CD4-positive, alpha-beta T cell (primary cell): ENCODE measurements at places on chromosomes 11 and 22.

DNA sequence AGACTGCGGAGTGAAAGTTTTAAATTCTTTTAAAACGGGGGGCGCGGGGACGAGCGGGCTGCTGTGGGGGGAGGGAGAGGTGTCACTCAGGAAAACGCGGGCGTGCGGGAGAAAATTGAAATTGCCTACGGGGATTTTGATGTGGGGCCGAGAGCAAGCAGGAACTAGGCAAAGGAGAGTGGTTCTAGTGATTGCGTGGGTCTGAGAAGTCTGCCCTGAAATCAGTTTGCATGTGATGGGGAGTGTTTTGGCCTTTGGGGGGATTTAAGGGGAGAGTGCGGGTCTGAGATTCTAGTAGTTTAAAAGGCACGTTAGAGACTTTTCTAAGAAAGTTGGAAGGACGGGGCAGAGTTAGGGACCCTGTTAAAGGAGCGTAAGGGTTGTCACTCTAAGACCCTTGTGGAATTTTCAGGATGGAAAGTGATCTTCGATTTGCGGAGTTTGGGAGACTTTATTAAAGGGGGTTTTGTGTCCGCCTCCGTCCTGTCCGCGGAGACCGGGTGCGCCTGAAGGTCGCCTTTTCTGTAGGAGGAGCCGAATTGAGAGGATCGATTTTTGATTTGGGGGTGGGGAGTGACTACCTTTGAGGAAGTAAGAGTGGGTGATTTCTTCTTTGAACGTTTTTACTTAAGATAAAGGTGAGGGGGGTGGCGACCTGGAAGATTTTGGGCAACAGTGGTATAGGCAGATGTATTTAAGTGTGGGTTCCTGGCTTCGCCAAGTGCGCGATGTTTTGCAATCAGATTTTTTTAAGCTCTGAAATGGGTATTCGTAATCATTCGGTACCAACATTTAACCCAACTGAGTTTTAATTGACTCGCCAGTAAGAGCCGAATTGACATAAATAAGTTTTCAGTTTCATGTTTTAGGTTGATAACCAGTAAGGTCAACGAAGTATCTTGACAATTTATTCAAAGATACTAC lies 1.1 kb downstream of the EED start:
- peak; percentile 32 for DNase-seq

- DNase-seq = no peak
Measured at GRCh38 chr11:108466405-108466804, 924 bp downstream of the C11orf65 start.

- DNase-seq = no peak
Measured at GRCh38 chr11:134425816-134426536, 13.9 kb upstream of the B3GAT1 start.

- no peak for DNase-seq
Measured at GRCh38 chr22:31248965-31249958, 37.2 kb downstream of the LIMK2 start.

DNA sequence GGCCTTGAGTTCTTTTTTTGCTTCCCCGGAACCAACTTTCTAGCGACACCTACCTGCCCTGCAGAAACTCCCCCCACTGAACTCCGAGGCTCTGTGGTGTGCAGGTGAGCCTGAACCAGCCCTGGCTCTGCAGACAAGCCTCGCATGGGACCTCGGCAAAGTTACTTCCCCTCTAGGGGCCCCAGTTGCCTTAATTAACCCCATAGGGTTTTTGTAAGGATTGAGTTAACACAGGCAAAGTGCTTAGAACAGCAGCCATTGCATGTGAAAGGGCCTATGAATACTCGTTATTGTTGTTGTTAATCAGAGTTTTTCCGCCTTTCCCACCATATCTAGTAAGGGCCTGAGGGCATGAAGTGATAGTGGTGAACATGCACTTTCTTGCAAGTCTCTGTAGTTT lies 12.6 kb upstream of the SYT13 start:
- no peak for DNase-seq

GRCh38 chr11:6876914-6877313 lies 489 bp downstream of the OR10A4 start:
- no peak for DNase-seq

DNA sequence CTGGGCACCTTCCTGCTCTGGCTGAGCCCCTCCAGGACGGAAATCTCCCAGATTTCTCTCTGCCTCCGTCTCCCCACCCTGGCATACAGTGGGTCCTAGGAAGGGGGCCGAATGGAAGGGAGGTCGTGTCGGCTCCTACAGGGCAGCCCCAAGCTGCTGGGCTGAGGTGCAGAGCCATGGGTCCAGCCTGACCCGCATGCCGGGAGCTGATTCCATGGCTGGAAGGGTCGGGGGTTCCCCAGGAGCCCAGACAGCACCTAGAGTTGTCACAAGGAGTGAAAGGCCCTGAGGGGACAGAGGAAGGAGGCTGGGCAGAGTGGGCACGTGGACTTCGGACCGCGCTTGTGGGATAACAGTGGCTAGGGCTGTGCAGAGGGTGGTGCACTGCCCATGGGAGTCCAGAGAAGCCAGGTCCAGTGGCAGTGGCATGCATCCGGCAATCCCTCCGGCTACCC lies 16.5 kb downstream of the CCND1 start:
- no peak for DNase-seq

DNA sequence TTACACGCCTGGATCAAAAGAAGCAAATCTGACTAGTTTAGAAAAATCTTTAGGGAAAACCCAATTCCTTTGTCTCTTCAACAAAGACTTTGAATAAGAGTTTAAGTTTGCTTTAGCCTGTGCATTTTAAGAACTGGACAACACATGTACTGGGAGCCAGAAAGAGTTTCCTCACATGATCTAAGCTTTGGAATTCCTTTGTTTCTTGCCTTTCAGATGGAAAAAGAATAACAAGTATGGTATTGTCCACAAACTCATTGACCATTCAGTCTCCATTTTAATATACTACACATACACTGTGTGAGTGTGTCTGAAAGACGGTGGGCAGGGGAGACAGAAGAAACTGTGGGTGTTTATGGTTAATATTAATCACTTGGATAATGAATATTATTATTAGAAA lies 205.6 kb downstream of the MAML2 start:
- DNase-seq = no peak

DNA sequence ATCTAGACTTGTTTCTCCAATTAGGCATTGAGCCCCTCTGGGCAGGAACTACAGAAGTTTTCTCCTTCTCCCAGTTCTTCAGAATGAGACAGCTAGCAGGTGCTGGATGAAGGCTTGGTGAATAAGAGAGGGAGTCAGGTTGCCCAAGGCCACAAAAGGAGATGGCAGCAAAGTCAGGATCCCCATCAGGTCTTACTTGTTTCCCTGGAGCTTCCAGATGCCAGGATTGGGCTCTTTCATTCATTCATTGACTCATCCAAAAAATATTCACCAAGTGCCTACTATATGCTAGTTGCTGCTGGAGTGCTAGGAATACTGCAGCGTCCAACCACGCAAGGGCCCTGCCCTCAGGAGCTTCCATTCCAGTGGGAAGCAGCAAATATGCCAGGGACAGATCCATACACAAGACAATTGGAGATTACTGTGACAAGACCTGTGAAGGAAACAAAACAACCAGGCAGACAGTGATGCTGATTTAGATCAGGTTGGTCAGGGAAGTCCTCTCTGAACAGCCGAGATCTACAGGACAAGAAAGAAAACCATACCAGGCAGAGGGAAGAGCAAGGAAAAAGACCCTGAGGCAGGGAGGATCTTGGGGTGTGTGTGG lies 24.6 kb upstream of the LMO1 start:
- DNase-seq = no peak

- DNase-seq = peak; percentile 9
Measured at GRCh38 chr22:22507743-22508273, 734 bp downstream of the ZNF280B start.

DNA sequence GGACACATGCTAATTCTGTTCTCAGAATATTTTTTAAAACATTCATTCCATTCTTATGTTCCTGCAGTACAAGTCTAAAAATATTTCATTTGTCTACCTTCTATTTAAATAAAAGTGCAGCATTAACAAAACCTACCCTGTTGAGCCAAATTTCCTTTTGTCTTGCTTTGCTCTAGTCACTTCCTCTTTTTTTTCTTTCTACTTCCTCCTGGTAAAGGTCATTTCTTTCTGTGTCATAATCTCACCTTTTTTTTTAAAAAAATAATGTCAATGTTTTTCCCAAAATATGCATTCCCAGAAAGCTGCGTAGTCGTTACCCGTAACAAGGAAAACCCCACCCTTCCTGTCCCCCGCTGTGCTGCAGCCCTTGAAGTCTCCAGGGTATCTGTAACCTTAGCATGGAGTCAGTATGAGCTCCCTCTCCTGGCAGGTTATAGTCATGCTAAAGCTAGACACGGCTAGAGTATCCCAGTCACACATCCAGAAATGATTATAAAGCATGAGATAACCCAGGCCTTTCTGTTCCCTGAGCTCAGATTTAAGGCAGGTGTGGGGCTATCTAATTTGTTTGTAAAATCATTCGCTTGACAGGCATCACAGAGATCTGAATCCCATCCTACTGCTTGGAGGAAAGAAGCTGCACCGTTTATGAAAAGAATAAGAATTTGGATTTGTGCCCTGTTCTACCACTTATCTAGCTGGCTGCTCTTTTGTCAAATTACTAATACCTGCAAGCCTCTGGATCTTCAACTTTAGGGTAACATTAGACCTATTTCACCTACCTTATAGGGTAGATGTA lies 51.1 kb upstream of the EED start:
- DNase-seq = peak; percentile 37

GRCh38 chr11:15967966-15968365 lies 388.4 kb downstream of the SOX6 start:
- DNase-seq = no peak

DNA sequence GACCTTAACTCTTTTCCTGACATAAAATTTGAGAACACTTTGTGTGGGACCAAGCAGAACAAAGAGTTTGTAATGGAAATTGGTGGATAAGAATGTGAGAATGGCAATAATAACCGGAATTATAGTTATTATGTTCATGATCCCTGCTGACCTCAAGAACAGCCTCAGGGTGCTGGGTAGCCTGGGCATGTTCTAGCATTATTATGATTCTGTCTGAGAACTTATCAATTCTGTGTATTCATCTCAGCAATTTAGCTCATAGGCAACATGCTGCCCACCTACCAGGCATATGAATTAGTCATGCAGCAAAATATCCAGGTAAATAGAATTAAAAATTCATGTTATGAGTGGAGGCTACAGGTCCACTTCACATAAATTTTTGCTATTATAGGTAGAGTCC lies 61.9 kb downstream of the CTSC start:
- DNase-seq = no peak

DNA sequence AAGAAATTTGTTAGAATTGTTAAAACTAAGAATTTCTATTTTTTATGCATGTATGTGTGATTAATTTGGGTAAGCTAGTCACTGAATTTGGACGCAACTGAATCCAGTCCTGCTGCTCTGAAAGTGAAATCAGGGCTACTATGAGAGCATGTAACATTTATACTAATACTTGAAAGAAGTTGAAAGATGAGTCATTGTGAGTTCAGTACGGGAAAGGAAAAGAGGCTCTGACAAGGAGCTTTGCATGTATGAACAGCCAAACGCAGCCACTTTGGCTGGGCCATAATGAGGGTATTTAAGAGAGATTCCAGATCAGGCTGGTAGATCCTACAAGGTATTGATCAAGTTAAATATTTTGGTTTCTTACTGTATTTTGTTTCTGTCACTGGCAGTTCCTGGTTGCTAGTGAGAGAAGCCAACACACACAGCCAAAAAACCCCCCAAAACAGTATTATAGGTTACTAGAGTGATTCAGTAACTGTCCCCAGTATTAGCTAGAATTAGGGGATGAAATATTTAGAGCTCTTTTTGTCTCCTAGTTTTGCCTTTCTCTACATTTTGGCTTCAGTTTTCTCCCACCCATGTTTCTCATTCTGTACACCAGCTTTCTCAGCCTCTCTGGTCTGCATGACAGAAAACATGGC lies 14.1 kb downstream of the AASDHPPT start:
- DNase-seq = no peak

GRCh38 chr22:31292236-31292989 lies at the start of gene PIK3IP1:
TSS of gene PIK3IP1 (minus strand) at chr22:31292488. CDS start at chr22:31292344, 144 bp downstream.
- DNase-seq = peak; percentile 85

- peak; percentile 31 for DNase-seq
Measured at GRCh38 chr11:110479108-110480101, 49.7 kb downstream of the FDX1 start.

- DNase-seq = no peak
Measured at GRCh38 chr11:86183694-86184093, 60.9 kb upstream of the EED start.

GRCh38 chr22:42934338-42934737 lies 77.3 kb upstream of the ARFGAP3 start:
- DNase-seq = no peak

GRCh38 chr11:118282606-118283005 lies 18.5 kb upstream of the MPZL2 start:
- no peak for DNase-seq

DNA sequence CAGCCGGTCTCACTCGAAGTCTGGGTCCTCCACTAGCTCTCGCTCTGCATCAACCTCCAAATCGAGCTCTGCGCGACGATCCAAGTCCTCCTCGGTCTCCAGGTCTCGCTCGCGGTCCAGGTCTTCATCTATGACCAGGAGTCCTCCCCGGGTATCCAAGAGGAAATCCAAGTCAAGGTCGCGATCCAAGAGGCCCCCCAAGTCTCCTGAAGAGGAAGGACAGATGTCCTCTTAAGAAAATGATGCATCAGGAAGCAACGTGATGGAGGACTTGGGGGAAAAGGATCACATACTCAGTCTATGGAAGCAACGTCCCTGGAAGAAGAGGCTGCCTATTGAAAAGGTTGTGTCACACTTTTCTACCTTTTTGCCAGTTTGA lies 1.1 kb downstream of the SRSF8 start:
- no peak for DNase-seq

DNA sequence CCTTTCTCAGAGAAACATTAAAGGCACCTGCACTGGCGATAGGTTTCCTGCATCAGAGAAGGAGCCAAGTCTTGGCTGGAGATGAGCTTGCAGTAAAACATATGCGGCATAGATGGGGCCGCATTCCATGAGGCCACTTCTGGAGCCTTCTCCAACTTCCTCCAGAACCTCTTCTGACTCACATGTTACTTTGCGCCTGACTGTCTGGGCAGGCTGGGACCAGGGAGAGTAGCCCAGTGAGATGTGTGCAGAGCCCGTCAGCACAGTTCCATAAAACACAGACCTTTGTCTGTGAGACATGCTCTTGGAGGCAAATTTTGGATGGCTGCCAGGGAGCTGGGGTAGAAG lies 55.4 kb upstream of the BID start:
- no peak for DNase-seq

- DNase-seq = no peak
Measured at GRCh38 chr22:44099696-44100095, 75.6 kb downstream of the PARVB start.
